Right cardiac atrium (tissue), 5 donors: ENCODE measurements at places on chromosomes 7 and 10. TPM values are rescaled to one million over a fixed set of nuclear protein-coding genes. Genes with fewer than 3 reads are reported as not detected.

TBATA gene
- not detected for total RNA-seq

C10orf105 gene
- 0.14 TPM for total RNA-seq

SNX13 gene
- 48.8 TPM for total RNA-seq

OR13A1 gene
- not detected for total RNA-seq

TRPV5 gene
- not detected for total RNA-seq

GALNT17 gene
- 9.0 TPM for total RNA-seq

CDC14C gene
- total RNA-seq = not detected

SFR1 gene
- total RNA-seq = 7.4 TPM

PLXNA4 gene
- 19.3 TPM for total RNA-seq

SCIN gene
- total RNA-seq = 0.14 TPM

GIMAP2 gene
- total RNA-seq = 4.5 TPM

PALD1 gene
- 4.3 TPM for total RNA-seq

NACAD gene
- 4.5 TPM for total RNA-seq

ENO4 gene
- total RNA-seq = 0.25 TPM

MRC1 gene
- total RNA-seq = 24.4 TPM

MICALL2 gene
- total RNA-seq = 18.7 TPM

SH2D4B gene
- total RNA-seq = not detected

ATRNL1 gene
- 2.0 TPM for total RNA-seq

SLC16A12 gene
- 4.4 TPM for total RNA-seq

ZNF804B gene
- 0.18 TPM for total RNA-seq

PNLIPRP3 gene
- total RNA-seq = not detected

MYO1G gene
- 2.3 TPM for total RNA-seq

HOXA1 gene
- total RNA-seq = 0.29 TPM

GNAT3 gene
- total RNA-seq = not detected

CABCOCO1 gene
- total RNA-seq = not detected

CLCN1 gene
- total RNA-seq = not detected

PNLIPRP1 gene
- total RNA-seq = not detected

FBXL13 gene
- total RNA-seq = 1.3 TPM

MACROH2A2 gene
- total RNA-seq = 13.6 TPM

OGDHL gene
- 3.6 TPM for total RNA-seq

ERVW-1 gene
- total RNA-seq = not detected

MPP7 gene
- total RNA-seq = 20.3 TPM

AGBL3 gene
- 1.2 TPM for total RNA-seq

KLF14 gene
- 0.11 TPM for total RNA-seq

IDI2 gene
- total RNA-seq = 0.23 TPM

SLC26A5 gene
- not detected for total RNA-seq

CD36 gene
- 620 TPM for total RNA-seq
